ENCODE measurements at places on chromosomes 7 and 10. TPM values are rescaled to one million over a fixed set of nuclear protein-coding genes. Genes with fewer than 3 reads are reported as not detected.

Gene HOXA7
- not detected for total RNA-seq

GRCh38 chr7:102306916-102307677 is 20.4 kb downstream of the SH2B2 start:
- peak; percentile 90 for DNase-seq
- no peaks in the 10 kb centered on the region for H3K27me3 ChIP-seq
- H3K36me3 ChIP-seq: peaks cover 47% of the 10 kb centered on the region
- H3K4me1 ChIP-seq: peaks cover 90% of the 10 kb centered on the region
- peak overlapping the region; percentile 41 for H3K4me3 ChIP-seq

- H3K27ac ChIP-seq: no peak overlapping the region
- H3K36me3 ChIP-seq: no peaks in the 10 kb centered on the region
- H3K27me3 ChIP-seq: no peaks in the 10 kb centered on the region
- DNase-seq: no peak
Measured at GRCh38 chr7:45140827-45141226, 16.8 kb upstream of the RAMP3 start.

DNA sequence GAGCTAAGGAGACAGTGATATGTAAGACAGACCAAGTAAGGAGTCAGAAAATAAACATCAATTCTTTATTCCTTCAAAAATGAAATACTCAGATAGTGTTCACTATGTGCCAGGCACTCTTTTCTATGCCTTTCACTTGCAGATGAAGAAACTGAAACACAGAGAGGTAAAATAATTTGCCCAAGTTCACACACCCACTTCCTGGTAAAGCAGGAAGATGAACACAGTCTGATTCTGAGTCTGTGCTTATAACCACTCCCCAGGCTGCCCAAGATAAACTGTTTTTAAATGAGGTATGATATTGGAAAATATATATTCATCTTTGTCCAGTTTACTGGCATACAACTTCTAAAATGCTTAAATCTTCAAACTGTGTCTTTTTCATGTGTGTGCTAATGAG is 294.4 kb upstream of the NPVF start:
- no peak overlapping the region for H3K4me3 ChIP-seq
- peaks cover 27% of the 10 kb centered on the region for H3K4me1 ChIP-seq
- DNase-seq: no peak
- no peaks in the 10 kb centered on the region for H3K36me3 ChIP-seq
- H3K27ac ChIP-seq: peak overlapping the region; percentile 1
- H3K27me3 ChIP-seq: peaks cover 2% of the 10 kb centered on the region
